SK-N-SH treated with all-trans-retinoic acid at 6 μM for 48 hours (cell line): ENCODE measurements at places on chromosomes 13 and 19.

DNA sequence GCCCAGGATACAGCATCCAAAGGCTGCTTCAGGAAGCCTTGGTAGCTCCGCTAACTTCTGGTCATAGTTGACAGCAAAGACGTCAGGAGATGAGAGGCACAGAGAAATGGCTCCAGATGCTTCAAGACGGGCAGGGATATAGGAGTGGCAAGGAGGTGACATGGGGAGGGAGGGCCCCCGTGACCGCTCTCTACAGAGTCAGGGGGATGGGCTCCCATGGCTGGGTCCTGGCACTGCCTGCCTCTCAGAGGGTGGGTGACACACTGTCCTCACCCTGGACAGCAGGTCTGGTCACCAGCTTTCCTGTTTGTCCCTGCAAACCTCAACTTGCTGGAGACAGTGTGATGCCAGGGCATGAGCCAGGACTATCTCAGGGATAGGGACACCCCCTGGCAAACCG is 10.3 kb upstream of the ZNF14 start:
- no peak for ATAC-seq

DNA sequence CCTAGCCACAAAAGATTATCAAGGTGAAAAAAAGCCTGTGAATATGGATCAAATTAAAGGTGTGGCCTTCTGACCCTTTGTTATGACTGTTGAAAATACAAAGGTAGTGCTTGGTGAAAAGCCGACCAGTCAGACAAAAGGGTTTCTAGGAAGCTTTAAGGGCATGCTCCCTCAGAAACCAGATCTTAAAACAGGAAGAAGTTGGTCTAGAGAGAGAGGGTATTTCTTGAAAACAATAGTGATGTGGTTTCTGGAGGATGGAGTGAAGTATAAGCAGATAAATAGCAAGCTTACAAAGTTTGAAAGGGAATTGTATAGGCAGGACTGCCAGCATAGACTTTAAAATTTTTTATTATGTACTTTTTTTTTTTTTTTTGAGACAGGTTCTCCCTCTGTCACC is 5.0 kb upstream of the EID2 start:
- ATAC-seq: no peak

DNA sequence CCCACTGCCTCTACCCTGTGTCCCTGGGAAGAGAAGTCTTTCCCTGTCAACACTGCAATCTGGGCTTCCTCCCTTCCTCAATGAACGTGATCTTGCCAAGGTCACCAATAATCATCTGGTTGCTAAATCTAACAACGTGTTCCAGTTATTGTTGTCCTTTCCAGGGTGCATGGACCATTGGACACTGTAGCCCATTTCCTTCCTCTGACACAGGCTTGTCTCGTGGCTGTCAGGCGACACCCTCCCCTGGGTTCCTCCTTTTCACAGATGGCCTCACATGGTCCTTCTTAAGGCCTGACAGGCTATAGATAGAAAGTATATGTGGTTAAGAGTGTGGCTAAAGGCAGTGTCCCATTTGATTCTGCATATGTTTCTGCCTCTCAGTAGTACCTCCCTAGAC is 67.7 kb upstream of the STARD13 start:
- no peak for ATAC-seq

DNA sequence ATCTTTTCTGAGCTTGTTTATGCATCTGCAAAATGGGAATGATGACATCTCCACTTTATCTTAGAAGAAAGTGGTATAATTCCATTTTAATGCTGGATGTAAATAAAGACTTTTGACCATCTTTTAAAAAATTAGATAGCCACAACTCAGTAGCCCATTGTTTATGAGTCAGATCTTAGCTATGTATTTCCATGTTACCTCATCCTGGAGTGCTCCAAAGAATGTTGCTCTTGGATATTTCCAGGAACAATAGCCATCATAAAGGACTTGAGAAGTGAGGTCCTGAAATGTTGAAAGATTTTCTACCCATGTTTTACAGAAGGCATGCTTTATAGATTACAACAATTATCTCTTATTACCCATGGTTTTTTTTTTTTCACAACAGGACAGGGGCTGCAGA is 229.3 kb upstream of the EDNRB start:
- peak; percentile 97 for ATAC-seq

- no peak for ATAC-seq
These were observed 13.7 kb downstream of the ANKRD27 start for GRCh38 chr19:32661318-32661717.

DNA sequence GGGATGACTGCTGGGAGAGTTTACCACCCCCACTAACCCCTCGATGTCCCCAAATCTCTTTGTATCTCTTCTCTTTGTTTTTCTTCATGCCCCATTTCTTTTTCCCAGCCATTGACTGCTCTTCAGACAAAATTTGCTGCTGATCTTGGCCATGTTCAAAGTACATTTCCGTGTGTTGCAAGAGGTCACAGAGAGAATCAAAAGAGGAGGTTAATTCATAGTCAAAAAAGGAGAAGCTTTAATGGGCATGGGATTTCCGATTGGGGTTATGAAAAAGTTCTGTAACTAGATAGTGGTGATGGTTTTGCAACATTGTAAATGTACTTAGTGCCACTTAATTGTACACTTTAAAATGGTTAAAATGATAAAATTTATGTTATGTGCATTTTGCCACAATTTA is 121.1 kb downstream of the FLT1 start:
- ATAC-seq: no peak

GRCh38 chr13:20997301-20998161 is 63.9 kb downstream of the LATS2 start:
- ATAC-seq: peak; percentile 89

DNA sequence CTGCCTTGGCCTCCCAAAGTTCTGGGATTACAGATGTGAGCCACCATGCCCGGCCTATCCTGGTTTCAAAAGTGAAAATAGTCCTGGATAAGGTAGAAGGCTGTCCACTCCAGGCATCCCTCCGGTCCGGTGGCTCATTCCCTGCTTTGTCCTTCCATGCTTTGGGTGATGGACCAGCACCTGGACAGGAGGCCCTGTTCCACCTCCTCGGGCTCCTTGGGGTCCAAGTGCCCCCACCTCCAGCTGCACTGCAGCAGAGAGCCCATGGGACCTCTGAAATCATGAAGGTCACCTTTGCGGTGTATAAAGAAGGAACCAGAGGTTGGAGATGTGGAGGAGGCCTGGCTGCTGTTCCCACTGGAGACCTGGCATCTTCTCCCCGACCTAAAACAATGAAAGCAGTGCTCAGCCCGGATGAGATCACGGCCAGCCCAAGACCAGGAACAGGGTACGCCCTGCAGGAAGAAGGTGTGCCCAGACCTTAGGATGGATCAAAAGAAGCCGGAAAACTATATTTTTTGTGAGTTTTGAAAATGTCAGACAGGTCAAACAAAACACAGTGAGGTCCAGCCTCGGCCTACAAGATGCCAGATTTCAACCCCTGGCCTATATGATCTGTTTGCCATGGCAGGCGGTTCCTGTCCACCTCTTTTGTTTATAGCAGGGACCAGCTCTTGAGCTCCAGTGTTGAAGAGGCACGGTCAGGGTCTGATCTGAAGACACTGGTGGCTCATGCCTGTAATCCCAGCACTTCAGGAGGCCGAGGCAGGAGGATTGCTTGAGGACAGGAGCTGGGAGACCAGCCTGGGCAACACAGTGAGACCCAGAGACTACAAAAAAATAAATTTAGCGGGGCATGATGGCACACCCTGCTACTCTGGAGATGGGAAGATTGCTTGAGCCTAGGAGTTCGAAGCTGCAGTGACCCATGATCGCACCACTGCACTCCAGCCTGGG is 5.8 kb downstream of the LSR start:
- no peak for ATAC-seq

DNA sequence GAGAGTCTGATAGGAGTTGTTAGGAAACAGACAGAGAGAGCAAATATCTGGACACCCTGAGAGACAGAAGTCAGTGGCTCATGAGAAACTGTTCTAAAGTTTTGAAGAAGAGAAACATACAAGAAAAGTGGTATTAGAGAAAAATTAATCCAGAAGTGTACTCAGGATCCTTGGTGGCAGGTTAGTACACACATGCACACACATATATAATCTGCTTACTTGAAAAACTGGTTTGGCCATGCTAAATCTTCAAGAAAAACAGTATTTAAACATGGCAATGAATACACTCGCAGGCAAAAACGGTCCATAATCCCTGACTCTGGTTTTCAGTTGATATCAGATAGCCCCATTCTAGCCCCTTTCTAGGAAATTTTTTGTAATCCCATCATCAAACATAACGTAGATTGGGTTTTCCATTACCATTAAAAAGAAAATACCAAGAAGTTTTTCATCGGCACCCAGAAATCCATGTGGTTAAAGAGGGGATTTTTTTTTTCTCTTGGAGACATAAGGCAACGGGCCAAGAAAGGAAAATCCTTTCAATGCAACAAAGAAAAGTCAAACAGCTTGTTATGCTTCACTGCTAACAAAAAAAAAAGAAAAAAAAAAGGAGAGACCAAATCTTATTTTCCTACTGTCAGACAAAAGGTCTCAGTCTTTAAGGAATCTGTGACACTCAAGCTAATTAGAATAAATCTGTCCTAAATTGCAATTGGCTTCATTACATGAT is 178.0 kb upstream of the MIR17HG start:
- no peak for ATAC-seq

DNA sequence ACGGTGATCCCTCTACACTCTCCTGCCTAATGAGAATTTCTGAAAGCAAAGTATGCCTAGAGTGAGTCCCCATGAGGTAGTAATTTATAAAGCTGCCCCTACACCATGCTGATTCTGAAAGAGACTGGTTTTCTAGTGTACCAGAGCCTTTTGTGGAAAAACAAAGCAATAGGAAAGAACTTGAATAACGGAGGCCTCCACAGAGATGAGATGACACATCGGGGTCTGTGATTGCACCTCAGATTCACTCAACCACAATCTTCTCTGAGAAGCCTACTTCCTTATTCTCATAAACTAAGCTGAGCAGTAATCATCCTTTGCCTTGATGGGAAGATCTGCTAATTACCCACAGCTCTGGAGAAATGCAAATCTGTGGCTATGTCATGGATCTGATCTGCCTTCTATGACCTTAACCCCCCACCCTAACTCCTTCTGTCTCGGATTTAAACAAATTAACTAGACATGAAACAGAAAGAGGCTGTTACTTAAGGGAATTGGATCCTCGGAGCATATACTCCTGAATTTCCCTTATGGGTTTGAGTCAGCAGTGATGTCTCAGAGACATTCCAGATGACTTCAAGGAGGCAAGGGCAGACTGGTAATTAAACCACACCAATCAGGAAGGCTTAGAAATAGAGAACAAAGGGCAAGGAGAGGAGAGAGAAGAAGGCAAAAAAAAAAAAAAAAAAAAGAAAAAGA is 128.0 kb downstream of the DCT start:
- ATAC-seq: peak; percentile 94

DNA sequence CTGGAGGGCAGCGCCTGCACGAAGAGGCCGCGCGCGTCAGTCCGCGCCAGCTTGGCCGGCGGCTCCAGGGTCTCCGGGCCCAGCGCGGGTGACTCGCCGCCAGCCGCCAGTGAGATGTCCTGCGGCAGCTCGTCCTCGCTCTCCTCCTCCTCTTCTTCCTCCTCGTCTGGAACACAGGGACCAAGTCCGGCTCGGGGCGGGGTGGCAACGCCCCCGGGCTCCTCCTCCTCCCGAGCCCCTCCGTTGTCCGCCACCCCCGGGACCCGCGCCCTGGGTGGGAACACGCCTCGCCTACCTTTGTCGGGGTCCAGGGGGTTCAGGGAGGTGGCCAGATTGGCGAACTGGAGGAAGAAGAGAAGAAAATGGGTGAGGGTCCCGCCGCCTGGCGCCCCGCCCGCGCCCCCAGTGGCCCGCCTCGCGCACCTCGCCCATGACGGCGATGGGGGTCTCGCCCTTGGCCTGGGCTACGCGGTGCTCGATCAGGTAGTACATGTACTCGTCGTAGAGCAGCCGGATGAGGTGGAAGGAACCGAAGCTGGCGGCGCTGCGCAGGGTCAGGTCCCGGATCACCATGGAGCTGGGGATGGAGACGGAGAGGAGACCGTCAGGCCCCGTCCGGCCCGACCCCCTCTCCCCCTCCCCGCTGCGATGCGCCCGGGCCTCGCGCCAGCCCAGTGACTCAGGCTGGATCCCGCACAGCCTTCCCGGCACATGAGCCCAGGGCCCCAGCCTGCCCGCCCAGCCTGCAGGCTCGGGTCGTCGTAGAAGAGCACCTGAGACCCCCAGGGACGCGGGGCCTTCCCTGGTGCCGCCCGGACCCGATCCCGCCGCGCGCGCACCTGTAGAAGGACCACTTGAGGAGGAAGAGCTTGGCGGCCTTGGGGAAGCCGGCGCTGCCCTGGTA is 10.6 kb downstream of the DCAF15 start:
- ATAC-seq: peak; percentile 31

GRCh38 chr13:106033659-106034058 is 501.8 kb downstream of the EFNB2 start:
- peak; percentile 47; the same call in 1 of the 3 replicates for ATAC-seq

GRCh38 chr13:51771418-51772104 is 32.4 kb downstream of the DHRS12 start:
- peak; percentile 42 for ATAC-seq

- ATAC-seq: peak; percentile 34; the same call in 1 of the 3 replicates
These were observed 704.4 kb upstream of the PCDH20 start for GRCh38 chr13:62119739-62120700.

DNA sequence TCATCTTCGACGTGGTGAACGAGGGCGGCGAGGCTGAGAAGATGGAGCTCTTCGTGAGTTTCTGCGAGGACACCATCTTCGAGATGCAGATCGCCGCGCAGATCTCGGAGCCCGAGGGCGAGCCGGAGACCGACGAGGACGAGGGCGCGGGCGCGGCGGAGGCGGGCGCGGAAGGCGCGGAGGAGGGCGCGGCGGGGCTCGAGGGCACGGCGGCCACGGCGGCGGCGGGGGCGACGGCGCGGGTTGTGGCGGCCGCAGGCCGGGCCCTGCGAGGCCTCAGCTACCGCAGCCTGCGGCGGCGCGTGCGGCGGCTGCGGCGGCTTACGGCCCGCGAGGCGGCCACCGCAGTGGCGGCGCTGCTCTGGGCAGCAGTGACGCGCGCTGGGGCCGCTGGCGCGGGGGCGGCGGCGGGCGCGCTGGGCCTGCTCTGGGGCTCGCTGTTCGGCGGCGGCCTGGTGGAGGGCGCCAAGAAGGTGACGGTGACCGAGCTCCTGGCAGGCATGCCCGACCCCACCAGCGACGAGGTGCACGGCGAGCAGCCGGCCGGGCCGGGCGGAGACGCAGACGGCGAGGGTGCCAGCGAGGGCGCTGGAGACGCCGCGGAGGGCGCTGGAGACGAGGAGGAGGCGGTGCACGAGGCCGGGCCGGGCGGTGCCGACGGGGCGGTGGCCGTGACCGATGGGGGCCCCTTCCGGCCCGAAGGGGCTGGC is 52.6 kb downstream of the MAP4K1 start:
- ATAC-seq: no peak

DNA sequence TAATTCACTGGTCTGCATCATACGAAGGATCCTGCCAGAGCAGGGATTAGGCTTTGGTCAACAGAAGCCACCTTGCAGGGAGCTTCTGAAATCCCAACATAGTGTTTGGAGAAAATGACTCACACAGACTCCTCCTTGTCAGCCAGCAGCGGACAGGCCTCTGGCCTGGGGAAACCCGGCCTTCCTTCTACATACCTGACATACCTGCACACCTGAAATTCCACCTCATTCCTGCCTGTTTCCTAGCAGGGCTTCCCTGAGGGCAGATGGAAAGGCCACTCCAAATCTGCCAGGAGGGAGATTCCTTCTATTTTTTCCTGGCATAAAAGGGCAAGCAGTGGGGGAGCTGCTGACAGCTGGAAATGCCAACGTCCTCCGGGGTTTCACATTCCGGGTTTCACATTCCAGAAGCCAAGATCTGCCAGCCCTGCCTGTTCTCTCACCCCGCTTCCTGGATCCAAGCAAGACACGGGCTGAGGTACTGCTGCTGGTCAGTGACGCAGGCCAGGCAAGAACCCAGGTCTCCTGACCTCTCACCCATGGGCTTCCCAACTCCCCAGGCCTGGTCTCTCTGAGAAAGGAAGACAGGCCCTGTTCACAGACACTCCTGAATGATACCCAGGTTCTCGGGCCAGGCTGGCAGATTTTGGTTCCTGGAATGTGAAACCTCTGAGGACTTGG is 18.2 kb upstream of the IGFL1 start:
- peak; percentile 74 for ATAC-seq
